ENCODE measurements at places on chromosomes 4 and X.

DNA sequence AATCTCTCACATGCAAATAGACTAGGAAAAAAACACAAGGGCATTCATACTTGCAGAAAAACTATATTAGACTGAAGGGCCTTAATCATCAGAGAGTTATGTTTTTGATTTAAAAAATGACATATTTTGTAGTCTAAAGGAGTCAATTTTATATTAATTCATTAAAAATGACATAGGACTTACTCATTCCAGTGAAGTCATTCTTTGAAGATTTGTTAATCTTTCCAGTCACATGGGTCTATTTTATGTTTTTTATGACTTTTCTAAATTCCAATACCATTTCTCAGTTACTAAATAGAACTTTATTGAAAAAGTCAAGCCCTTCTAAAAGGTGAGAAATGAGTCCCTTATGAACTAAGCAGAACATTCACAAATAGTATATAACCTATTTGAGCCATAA, 743.8 kb upstream of the INTU start:
- DNase-seq: no peak

DNA sequence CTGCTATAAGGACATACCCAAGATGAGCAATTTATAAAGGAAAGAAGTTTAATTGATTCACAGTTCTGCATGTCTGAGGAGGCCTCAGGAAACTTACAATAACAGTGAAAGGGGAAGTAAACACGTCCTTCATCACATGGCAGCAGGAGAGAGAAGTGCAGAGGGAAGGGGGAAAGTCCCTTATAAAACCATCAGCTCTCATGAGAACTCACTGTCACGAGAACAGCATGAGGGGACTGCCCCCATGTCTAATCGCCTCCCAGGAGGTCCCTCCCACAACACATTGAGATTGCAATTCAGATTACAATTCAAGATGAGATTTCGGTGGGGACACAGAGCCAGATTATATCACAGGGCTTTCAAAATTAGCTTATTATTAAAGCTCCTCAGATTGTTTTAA, 209.5 kb upstream of the PPP3CA start:
- no peak for DNase-seq

- DNase-seq: no peak
Measured at GRCh38 chrX:50762578-50762977, 51.4 kb downstream of the SHROOM4 start.

DNA sequence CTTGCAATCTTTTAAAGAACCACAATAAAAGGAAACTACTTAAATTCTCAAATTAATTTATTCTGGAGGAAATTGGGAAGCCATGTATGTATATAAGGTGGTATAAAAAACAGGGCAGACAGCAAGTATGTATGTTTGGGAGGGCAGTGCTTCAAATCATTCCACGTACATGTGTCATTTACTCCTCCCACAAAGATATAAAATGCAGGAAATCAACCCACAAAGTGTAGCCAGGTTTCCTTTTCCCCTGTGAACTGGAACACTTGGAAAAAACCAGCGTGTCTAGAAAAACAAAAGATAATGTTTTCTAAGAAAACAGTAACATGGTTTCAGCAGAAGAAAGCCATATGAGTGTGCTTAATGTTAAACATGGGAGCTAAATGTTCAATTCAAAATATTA, 156.7 kb upstream of the FAM47A start:
- DNase-seq: peak; percentile 16

DNA sequence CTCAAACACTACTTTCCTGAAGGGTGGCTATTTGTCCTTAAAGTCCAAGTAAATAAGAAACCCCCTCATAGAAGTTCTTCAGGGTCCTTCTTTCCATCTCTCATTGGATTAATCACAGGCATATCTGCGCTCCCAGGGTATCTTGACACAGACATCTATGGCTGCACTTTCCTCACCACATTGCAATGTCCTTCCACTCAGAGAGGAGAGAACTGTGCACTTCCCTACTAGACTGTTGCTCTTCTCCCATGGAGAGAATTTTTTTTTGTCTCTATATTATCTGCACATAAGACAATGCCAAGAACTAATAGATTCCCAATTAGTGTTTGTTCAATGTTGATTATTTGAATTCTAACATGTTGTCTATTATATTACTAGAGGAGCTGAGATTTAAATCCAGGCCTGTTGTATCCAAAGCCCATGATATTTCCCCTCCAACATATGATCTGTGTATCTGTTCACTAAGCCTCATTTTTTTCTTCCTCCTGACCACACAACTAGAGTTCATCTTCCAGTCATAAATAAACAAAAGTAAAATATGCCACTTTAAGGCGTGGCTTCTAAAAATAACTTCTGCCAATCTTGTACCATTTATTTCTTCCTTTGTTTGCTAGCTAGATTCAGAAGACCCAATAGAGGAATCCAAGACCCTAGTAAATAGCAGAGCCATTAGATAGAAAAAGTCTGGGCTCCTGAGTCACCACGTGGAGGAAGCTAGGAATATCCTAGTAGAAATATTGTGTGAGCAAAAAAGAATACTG, 61.5 kb upstream of the FAM241A start:
- no peak for DNase-seq

DNA sequence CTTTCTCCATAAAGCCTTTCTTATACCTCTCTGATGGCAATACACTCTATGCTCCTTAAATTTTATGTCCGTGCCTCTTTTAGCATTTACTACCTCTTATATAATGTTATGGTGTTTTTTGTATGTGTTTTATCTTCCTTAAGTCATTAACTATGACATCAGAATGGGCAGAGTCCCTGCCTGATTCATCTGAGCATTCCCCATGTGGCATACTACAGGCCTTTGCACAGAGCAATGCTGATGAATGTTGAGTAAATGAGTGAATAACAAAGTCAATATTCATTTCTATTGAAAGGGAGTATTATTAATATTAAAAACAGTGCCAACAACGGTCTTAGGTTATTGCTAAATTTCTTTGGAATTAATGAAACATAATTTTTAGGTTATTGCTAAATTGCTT, 18.8 kb upstream of the RPS6KA3 start:
- DNase-seq: no peak

- no peak for DNase-seq
Measured at GRCh38 chr4:22668702-22669101, 24.0 kb upstream of the GBA3 start.

DNA sequence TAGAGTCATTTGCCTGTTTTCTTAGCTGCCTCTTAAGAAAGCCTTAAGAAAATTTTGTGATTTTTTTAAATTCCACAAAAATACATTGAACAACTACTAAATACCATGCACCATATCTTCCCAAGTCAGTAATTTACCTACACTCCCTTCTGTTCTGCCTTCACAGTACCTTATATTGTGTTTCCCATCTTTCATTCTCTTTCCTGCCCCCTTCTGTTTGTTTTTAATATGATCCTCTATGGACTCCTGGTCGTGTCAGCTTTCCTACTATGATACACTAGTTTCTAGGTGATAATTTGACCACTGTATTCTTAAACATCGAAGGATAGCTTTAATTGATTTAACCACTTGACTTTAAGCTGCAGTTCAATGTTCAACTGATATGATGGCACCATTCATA, 297.7 kb upstream of the HAND2 start:
- no peak for DNase-seq

DNA sequence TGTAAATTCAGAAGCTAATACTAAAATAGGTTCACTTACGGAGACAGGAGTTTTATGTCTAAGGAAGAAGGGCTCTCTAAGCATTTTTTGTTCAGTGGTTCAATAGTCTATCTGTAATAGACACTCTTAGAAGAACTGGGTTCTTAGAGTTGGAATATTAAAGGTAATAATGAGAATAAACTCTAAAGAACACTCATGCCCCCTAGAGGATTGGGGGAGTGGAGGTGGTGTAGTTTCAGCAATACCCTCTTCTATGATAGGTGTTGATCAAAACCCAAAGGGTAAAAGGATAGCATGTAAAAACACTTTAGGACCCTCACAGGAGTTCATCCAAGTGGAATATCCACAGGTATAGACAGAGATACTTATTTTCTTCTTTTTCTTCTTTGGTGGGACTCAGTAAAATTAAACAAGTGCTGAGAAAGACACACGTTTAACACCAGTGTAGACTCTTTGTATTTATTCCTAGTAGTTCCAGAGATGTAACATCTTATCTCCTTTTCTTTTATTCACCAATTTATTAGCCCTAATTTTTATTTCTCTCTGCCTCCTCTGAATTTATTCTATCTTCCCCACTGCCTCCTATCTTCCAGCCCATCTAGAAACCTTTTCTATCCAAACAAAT, 25.7 kb upstream of the MND1 start:
- peak; percentile 16 for DNase-seq

DNA sequence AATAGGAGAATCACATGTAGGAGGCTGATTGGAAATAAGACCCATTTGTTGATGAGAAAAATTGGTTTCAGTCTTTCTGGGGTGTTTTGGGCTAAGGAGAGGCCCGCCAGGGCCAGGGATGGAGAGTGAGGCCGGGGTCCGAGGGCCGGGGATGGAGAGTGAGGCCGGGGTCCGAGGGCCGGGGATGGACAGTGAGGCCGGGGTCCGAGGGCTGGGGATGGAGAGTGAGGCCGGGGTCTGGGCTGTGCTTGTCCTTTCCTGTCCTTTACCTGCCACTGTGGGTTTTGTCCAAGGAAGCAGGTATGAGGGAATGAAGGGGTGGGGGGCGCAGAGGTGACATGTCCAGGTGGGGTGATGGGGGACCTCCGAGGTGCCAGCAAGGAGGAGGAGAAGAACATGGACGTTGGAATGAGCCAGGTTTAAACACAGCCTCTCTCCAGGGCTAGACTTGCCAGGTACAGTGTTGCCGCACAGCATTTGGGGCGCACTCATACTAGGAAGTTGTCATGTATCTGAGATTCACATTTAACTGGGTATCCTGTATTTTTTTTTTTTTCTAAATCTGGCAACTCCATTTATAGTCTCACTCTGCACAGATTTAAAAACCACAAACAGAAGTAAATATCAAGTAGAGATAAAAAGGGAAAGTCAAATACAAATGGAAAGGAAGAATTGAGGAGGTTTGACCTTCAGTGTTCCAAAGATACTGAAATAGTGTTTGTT, 8.8 kb downstream of the RGS12 start:
- no peak for DNase-seq

GRCh38 chr4:15132739-15133138, 130.5 kb downstream of the CPEB2 start:
- DNase-seq: no peak

DNA sequence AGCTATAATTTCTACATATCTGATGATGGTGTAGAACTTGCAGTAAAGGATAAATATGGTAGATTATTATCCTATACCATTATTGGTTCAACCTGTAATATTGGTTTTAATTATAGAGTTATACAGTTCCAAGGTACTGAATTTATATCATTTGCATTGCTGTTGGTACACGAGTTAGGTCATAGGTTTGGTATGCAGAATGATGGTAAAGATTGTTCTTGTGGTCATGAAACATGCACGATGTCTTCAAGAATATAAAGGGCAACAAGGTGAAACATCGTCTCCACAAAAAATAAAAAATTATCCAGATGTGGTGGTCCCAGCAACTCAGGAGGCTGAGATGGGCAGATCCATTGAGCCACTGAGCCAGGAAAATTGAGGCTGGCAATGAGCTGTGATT, 99.6 kb downstream of the ADAM29 start:
- DNase-seq: no peak

GRCh38 chrX:30573125-30573524, 4.4 kb downstream of the TASL start:
- DNase-seq: no peak

GRCh38 chr4:157389741-157390140, 169.2 kb downstream of the GRIA2 start:
- no peak for DNase-seq

DNA sequence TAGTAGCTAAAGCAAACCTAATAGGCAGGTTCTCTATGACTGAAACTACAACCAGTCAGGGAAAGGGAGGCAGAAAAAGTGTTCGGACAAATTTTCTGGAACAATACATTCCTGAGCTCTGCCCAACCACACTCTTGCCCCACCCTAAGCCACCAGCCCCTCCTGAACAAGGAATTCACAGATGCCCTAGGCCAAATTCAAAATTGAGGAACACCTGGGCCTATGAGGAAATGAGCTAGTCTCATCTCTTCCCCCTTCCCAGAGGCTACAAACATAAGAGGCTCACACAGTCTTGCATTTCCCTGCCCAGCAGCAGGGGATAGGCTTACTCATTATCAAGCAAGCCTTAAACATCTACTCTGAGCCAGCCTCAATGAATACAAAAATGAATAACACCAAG, 284.7 kb downstream of the ZNF674 start:
- no peak for DNase-seq

GRCh38 chr4:153539422-153539821, 73.3 kb downstream of the TMEM131L start:
- DNase-seq: no peak

DNA sequence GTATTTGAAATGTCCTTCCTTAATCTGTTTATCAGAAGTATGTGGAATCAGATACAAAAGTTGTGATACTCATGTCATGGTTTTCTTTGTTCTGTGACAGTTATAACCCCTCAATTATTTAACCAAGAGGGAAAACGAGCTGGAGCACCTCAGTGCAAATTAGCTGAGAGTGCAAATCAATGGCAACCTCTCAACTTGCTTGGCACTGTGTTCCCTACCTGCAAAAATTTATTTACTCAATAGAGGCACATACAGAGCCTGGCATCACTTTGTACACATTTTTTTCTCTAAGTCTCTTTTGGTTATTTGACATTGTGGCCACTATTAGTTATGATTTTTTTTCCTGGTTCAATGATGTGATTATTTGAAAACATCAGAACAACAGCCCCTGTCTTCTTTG, 186.2 kb downstream of the STIM2 start:
- no peak for DNase-seq

DNA sequence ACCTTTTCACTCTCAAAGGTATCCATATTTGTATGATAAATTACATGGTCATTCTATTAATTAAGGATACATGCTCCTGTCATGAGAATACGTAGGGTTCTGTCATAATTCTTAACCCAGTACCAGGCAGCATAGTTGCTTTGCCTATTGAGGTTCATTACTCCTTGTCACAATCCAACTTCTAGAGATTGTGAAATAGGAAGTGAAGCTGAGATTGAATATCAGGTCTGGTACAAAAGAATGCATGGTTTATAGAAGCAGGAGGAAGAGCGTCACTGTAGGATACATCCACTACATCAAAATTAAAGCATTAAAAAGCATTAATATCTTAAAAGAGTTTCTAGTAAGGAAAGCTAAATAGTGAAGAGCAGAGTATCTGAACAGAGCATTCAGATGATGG, 647.0 kb downstream of the IQCM start:
- no peak for DNase-seq

DNA sequence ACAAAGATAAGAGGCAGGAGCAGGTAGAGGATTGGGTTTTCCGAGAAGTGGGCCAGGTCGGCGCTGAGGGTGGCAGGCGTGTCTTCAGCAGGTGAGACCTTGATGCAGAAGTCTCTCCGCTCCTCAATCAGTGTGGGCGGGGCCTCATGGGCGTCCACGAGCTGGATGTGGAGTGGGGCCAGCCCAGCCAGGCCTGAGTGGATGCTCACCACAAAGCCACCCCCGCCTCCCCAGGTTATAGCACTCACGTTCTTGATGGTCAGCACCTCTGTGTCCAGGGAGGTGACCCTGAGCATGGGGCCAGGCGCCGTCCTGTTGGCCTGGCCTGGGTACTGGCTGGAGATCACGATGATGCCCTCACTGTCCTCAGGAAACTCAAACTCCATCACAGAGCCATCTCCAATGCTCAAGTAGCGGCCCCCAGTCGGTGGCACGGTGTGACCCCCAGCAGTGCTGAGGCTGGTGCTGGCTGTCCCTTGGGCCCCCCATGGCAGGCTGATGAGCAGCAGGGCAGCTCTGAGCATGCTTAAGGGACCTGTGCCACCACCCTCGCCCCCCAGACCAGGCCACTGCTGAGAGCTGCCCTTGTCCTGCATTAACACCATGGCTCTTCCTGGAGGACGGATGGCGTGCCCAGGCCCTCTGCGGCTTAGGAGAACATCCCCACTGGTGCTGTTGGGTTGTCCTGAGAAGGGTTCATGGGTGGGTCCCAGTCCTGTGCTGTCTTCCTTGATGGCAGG, 1.9 kb downstream of the SLC10A3 start:
- no peak for DNase-seq

All from brain pericyte (primary cell).